GM04503 (cell line): ENCODE measurements at places on chromosomes 1 and 21.

- no peak for DNase-seq
Measured at GRCh38 chr1:180258290-180258689, 28.2 kb downstream of the LHX4 start.

GRCh38 chr1:158507511-158507910, 35.5 kb downstream of the OR10R2 start:
- DNase-seq: no peak

DNA sequence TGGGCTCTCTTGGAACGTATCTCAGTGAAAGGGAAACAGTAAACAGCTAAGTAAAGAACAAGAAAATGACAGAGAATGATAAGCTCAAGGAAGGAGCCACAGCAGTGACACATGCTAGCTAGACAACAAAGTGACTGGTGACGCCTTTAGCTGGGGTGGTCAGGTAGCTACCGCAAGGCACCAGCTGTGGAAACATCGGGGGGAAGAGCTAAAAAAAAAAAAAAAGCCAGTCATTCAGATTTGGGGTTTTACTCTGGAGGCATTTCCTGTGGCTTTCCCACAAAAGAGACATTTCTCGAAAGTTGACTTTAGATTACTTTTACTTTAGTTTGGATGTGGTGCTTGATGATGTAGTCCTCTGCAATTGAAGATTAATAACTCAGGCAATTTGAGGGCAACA, 2.1 kb downstream of the FHAD1 start:
- DNase-seq: no peak

- DNase-seq: no peak
Measured at GRCh38 chr1:226279498-226279897, 29.5 kb downstream of the LIN9 start.

DNA sequence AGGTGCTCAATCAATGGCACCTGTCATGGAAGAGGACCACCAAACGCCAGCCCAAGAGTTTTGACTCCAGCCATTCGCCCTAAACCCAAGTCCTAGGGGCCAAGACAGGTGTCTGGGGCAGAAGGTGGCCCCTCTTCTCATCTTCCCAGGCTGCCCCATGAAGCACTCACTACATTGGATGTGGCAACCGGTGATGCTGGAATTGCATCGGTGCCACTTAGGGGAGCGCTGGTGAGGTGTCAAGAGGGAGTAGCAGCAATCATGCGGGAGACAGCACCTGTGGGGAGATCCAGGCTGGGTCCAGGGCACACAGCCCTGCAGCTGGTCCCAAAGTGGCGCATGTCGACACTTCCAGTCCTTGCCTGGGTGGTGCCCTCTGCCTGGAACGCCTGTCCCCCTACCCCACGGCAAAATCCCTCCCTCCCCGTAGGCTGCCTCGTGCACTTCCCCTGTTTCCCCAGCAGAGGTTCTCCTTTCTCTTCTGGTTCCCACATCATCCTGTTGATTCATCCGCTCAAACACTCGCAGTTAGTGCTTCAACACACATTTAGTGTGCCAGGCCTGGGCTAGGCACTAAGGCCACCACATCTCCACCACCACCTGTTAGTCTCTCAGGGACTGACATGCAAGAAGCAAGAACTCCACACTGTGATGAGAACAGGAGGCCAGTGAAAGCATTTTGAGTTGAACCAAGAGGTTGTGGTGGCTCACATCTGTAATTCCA, 18.5 kb downstream of the PLA2G2D start:
- no peak for DNase-seq

DNA sequence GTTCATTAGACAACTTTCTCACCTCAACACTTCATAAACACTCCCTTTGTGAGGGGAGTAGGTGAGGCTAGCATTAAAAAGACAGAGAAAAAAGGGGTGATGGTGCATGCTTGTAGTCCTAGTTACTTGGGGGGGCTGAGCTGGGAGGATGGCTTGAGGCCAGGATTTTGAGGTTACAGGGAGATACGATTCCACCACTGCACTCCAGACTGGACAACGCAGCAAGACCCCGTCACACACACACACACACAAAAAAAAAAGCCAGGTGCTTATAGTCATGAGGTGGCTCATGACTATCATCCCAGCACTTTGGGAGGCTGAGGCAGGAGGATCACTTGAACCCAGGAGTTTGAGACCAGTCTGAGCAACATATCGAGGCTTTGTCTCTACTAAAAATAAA, 29.6 kb downstream of the GON4L start:
- DNase-seq: no peak

DNA sequence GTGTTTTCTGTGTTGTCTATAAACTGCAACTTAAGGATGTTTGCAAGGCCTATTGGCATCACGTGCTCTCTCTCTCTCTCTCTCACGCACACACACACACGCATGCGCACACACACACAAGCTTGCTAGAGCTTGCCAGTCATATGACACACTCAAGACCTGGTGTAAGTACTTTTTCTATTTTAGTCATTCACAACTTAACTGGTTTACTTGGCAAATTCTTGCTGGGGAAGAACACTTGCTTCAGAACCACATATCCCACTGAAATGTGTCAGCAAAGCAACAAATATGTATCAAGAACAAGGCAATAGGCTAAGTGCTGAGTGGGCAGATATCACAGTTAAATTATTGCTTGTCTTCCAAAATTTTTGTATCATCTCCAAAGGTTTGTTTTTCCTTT, 107.8 kb downstream of the DISC1 start:
- DNase-seq: peak; percentile 11

DNA sequence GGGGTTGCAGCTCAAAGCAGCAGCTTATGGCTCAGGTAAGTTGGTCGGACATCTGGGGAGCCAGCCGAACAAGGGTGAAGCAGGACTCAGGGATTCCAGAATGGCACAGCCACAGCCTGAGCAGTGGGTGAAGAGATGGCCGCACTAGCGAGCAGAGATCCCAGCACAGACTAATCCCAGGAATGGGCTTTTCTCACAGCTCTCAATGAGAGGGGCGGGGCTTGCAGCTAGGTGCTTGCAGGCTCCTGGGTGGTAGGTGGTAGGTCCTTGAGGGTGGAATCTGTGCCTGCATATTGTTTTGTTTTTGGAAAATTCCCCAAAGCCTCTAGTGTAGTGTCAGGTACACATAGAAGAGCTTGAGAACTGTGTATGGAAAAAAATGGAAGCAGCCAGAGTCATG, 9.0 kb downstream of the KIAA0040 start:
- no peak for DNase-seq

DNA sequence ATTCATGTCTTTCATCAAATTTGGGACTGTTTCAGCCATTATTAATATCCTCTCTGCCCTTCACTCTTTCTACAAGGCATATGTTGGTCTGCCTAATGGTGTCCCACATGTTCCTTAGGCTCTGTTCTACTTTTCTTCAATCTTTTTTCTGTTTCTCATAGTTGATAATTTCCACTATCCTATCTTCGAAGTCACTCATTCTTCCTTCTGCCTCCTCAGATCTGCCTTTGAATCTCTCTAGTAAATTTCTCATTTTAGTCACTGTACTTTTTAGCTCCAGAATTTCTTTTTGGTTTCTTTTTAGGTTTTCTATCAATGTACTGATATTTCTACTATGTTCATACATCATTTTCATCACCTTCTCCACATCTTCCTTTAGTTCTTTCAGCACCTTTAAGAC, 20.0 kb upstream of the NIBAN1 start:
- DNase-seq: no peak

- DNase-seq: no peak
Measured at GRCh38 chr1:211259638-211260126, 516 bp downstream of the RCOR3 start.

GRCh38 chr1:178055093-178055492, 38.8 kb upstream of the RASAL2 start:
- no peak for DNase-seq

GRCh38 chr1:167599957-167600581, 30.0 kb upstream of the RCSD1 start:
- DNase-seq: peak; percentile 12

DNA sequence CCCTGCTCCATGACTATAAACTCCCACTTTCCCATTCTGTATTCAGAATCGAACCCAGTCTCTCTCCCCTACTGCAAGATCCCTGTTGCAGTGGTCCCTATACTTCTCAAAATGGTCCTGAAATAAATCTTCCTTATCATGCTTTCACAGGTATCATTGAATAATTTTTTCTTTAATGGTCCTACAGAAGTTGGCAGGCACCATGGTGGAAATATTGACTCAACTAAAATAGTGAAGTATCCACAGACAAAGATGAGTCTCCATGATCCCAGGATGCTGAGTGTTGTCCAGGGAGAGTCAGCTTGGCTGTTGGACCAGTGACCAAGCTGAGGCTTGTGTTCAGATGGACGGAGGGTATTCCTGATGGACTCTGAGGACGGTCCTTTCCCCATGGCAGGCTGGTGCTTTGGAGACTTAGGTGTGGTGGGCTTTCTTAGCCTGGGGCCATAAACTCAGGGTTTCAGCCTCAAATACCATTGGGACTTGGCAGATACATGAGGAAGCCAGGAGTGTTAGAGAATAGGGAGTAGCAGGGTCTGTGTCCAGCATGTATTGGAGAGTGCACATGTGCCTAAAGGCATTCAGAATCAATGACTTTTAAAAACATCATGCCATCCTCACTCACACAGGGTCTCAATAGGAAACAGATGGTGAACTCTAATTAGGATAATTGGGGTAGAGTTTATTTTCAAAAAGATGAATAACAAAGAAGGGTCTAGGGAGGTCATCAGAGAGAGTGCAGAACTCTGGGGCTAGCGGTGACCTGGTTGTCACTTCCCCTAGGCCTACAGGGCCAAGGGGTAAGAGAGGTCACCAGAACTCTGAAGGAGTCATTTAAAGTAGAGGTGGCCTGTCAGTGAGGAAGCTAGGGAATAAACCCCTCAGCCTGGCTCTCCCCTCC, 19.8 kb downstream of the TINAGL1 start:
- no peak for DNase-seq

DNA sequence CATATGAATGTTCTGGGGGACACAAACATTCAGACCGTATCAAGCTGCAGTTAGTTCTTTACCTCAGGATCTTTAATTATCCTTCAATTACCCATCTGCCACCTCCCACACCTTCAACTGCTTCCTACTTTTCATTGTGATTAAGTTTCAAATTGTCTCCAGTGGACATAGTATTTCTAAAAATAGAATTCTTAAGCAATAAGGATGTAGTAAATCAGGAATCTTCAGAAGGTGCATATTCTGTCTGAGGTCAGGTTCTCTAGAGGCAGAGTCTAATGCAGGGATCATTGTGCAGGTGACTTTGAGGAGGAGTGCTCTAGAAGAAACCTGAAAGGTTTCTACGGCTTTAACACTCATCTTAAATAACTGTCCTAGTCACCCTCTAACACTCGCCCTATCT, 102.6 kb upstream of the PPP2R5A start:
- DNase-seq: no peak

GRCh38 chr21:44010429-44010828, 1.7 kb upstream of the TRAPPC10 start:
- DNase-seq: no peak

DNA sequence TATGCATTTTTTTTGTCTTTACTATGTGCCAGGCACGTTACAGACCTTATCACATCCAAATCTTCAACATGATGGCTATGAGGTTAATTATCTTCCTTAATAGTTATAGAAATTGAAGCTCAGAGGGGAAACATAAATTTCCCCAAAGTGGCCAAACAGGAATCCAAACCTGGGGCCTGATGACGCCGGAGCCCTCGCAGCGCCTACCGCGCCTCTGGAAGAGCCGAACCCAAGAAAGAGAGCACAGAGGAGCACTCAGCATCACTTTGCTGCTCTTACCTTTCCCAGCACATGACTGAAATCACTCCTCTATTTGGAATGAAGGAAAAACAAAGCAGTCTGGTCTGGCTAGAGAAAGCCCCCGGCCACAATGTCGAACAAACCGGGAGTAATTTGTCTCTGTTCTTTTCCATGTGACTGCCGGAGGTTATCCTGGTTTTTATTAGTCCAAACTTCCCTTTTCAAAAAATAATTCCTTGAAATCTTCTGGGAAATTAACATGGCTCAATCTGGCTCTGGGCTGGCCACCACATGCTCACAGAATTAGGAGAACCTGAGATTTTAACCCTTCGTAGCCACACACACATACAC, 195.5 kb downstream of the ADSS2 start:
- DNase-seq: no peak

GRCh38 chr1:25486602-25487001, 55.9 kb downstream of the MACO1 start:
- DNase-seq: no peak

- no peak for DNase-seq
Measured at GRCh38 chr1:213622365-213623063, 365.3 kb upstream of the PROX1 start.

- no peak for DNase-seq
Measured at GRCh38 chr1:239817276-239817675, 274.4 kb upstream of the FMN2 start.

DNA sequence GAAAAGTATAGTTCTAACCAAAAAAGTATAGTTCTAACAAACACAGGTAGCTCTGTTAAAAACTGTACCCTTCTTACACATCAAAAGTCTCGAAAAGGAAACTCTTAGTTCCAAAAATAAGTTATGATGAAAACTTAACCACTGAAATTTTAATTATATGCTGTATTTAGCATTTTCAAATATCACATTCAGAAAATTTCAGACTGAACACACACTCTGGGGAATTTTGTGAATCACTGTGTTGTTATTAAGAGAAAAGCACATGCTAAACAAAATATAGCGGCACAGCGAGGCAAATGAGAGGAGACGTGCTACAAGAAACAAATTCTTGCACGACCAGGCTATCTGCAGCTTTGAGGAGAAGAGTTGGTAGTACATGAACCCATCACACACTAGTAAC, 30.4 kb downstream of the VAV3 start:
- no peak for DNase-seq

DNA sequence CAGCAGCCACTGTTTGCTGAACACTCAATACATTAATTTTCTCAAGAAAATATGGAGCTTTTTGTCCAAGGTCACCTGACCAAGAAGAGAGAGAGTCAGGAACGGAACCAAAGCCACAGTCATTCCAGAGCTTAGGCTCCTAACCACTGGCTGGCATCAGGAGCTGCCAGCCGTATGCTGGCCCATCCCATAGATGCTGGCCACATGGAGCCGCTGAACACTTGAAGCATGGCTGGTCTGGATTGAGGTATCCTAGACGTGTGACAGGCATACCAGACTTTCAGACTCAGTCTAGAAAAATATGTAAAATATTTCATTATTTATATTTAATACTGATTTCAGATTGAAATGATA, 458.7 kb downstream of the MATN1 start:
- no peak for DNase-seq

DNA sequence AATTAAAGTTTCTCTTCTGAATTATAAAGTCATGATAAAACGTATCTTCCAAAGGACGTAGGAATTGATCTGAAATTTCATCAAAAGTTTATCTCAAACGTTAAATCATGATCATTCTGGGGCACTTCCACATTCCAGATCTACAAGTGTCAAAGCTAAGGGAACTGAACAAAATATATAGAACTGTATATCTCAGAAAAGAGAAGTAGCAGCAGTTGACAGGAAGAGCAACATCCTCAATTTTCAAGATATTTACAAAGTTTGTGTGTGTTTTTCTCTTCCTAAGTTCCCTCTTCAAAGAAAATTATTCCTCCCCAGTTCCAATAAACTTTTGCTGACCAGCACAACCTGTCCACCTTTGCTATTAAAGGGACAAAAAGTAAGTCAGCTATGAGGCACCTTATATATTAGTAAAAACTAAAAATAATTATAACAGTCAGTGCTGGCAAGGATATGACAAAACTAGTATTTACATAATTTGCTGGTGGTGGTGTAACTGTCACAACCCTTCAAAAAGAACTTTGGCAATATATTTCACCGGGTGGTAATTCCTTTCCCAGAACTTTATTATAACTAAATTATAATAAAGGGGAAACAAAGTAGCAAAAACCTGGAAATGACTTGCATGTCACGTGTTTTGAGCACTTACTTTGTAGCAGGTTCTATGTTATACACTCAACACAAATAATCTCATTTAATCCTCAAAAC, 38.5 kb upstream of the EYA3 start:
- no peak for DNase-seq

- no peak for DNase-seq
Measured at GRCh38 chr21:15229390-15229789, 164.6 kb upstream of the NRIP1 start.
